WERI-Rb-1 (cell line): ENCODE measurements at places on chromosomes 1 and 21.

DNA sequence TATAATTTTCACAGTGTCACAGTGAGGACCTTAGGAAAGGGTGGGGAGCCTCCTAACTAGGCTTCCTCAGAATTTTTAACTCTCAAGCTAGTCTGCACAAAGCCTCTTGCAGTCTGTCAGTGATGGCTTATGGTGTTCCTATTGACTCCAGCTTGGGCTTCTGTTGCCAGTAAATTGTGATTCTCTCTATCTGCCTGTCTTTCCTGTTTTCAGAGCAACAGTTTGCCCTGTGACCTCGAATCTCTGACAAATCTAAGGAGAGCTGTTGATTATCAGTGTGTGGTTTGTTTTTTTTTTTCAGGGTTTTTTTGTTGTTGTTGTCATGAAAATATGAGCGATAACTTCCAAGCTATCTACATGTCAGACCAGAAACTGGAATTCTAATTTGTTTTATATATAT, 423.2 kb upstream of the B3GALT2 start:
- no peak for DNase-seq

- DNase-seq, result no peak
Measured at GRCh38 chr1:30271401-30272276, 451.7 kb downstream of the MATN1 start.

DNA sequence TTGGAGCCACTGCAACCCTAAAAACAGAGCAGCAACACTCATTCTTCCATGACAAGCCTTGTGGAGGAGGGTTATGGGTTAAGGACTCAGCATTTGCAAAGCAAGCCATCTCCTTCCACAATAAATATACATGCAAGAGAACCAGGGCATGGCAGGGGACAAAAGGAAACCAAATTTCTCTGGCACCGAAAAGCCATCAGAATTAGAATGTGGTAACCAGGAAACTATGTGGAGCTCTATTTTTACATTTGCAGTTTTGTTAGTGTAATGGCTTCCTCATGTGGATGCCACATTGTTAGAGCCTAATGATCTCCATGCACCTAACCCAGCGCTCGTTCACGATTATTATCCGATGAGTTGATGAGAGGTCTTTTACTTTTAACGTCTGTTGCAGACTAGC, 91.7 kb downstream of the NAV1 start:
- DNase-seq, result no peak

- DNase-seq, result no peak
Measured at GRCh38 chr1:173134029-173134428, 73.1 kb downstream of the TNFSF4 start.

- DNase-seq, result peak; percentile 64
Measured at GRCh38 chr1:222455188-222455879, 92.6 kb downstream of the HHIPL2 start.

DNA sequence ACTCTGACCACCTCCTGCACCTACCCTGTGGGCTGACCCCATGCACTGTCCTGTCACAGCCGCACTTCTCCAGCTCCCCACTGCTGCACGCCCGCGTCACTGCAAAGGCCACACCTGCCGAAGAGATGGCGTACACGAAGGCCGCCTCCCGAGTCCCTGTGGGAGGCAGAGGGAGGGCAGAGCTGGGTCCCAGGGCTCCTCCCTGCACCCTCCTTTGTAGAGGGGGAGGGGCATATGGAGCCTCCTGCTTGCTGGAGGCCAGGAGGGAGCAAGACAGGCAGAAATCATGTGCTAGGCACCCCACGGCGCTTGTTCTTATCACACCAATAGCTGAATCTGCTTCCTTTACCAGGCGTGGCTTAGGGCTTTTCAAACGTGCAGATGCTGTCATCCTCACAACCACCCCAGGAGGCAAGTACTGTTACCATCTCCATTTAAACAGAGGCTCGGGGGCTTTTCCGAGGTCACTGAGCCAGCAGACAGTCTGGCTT, 21.4 kb downstream of the WNT4 start:
- DNase-seq, result no peak
